ENCODE measurements at places on chromosomes 12 and 14.

DNA sequence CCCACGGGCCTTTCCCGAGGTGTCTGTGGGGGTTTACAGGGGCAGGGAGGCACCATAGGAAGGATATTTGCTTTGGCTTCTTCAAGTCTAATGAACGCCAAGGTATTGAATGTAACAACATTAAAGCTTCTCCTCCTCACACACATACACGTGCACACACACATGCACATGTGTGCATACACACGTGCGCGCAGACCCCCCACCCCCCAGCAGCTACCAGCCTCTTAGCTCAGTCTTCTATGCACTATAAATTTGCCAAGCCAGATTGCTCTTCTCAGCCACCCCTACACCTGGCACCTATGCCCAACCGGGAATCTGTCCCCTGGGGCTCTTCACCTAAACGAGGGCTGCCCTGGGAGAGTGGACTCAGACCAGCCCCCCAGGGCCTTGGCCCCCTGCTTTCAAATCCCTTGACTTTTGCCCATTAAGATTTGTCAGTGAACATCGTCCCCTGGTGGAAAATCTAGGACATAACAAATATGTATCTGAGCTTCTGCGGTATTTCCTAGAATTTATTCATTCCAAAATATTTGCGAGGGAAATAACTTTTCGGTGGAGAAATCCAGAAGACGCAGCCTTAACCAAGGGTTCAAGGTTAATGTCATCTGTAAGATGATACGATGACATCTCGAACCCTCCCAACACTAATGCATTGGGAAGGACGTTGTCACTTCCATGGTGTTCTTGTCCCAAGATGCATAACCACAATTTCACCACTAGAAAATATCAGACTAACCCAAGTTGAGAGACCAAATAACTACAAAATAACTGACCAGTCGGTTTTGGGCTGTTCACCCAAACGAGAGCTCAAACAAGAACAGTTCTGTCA lies 330.4 kb downstream of the MED13L start:
- DNase-seq = no peak

- no peak for DNase-seq
Observed at GRCh38 chr14:98591161-98591560, 680.8 kb downstream of the BCL11B start.

- DNase-seq = no peak
Observed at GRCh38 chr12:90922145-90922627, 32.8 kb downstream of the CCER1 start.

GRCh38 chr12:6367969-6368892 lies 7.1 kb downstream of the SCNN1A start:
- no peak for DNase-seq

DNA sequence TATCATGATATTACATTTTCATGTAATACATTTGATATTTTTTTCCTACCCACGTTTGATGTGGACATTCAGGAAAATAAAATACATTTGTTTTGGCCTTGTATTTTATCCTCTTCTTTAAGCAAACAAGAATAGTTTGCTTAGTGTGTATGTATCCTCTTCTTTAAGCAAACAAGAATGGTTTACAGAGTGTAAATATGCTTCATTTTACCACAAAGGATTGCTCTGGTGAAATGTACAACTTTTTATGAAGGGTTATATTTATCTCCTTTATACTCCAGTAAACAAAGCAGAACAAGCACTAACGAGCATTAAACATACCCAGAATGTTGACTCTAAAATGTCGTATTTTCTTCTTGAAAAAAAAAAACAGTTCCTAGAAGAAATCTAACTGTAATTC lies 244.7 kb downstream of the KCNH5 start:
- no peak for DNase-seq

GRCh38 chr12:28776220-28776619 lies 372.9 kb upstream of the FAR2 start:
- DNase-seq = no peak

DNA sequence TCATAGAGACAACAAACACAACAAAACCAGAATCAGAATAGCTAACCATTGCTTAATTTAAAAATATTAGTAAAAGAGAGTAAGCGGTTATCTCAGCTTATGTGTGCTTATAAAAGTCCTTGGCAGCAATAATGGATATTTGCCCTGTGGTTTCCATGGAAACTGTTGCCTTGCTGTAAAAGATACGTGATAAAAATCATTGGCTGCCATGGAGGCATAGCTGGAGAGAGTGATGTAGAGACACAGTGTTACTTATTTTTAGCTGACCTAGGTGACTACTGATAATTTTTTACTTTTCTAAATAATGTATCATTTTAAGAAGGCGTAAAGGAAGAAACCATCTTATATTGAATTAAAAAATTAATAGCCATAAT lies 92.9 kb downstream of the ERC1 start:
- DNase-seq = no peak
